ENCODE measurements at places on chromosomes 11 and 22.

DNA sequence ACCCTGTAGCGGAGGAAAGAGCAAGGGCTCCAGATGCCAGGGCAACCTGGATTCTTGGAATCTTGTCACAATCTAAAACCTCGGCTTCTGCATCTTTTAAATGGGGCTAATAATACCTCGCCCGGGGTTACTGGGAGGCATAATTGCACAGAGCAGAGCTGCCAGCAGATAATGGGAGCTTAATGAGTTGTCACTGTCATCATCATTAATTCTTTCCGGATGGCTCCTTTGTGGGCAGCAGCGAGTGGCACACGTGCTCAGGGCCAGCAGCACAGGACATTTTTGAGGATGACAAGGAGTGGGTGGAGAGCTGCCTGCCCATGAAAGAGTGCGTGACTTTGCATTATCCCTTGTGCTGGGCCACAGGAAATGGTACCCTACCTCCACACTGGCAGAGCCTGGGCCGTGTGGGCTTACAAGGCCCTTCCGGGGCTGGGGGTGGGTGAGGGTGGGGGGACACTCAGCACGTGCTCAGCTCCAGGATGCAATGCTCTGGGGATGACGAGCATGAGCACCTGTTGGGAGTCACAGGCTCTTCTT is 5.7 kb downstream of the PDGFB start:
- no peak for DNase-seq

- DNase-seq = no peak
Observed at GRCh38 chr11:123924027-123924426, 15.4 kb upstream of the OR4D5 start.

GRCh38 chr22:36329254-36330078 is 58.3 kb downstream of the MYH9 start:
- peak; percentile 71 for DNase-seq

GRCh38 chr22:36387709-36387958 is 133 bp downstream of the MYH9 start:
- no peak for DNase-seq

GRCh38 chr11:123040111-123040432 is 21.9 kb downstream of the HSPA8 start:
- DNase-seq = no peak

- no peak for DNase-seq
Observed at GRCh38 chr11:78127403-78127802, 12.0 kb downstream of the ALG8 start.

GRCh38 chr11:95417832-95418231 is 186.8 kb upstream of the SESN3 start:
- DNase-seq = no peak

DNA sequence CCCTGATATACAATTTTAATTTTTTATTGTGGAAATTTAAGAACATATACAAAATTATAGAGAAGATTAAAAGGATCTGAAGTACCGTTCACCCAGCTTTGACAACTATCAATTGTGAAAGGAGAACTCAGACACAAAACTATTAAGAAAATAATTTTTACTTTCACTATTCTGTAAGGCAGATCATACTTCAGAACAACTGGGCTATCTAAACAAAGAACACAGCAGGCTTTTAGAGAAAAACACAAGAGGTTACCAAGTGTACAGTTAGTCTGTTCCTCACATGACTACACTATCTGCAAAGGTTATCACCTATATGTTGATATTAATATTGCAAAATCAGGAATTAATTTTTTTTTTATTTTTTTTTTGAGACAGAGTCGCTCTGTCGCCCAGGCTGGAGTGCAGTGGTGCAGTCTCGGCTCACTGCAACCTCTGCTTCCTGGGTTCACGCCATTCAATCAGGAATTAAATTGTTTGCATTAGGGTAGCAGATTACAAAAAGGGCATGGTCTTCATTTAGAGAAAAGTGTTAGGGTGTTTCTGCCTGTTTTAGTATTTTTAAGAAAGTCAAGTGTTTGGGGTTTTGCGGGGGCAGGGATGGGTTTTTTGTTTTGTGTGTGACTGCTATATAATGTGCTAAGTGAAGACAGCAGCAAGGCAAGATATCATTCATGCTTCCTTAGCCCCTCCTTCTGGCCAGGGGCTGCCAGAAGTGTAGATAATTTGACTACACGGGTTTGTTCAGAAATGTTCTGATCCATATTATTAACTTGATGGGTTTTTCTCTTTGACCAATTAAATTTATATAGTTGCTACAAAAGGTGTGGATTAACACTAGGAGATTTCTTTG is 27.6 kb upstream of the SIK2 start:
- no peak for DNase-seq

DNA sequence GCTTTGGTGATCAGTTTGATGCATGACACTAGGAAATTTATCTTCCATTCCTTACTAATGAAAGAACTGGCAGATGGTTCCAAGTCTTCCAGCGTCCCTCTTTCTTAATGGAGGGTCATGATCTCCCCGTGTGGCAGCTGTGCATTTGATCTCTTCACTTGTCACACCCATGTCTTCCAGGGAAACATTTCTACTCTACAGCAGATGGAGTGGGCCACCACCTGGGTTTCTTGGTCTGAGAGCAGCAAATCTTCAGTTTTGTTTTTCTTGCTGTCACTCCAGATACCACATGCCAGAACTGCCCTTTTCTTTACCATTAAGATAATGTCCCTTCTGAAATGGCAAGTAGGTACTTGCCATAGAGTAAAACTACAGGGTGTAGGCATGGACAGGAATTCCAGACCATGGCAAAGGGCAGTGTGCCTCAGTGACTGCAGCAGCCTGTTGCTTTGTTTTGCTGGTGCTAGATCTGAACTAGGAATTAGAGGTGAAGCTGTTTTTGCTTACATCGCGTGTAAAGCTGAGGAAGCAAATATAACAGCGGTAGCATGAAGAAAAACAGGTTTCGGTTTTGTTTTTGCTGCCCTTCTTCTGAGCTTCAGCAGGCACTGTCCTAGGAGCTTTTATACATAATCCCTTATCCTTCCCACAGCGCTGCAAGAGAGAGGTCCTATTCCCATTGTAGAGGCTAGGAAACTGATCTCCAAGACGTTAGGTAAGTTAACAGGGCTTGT is 20.7 kb upstream of the C11orf96 start:
- DNase-seq = no peak

DNA sequence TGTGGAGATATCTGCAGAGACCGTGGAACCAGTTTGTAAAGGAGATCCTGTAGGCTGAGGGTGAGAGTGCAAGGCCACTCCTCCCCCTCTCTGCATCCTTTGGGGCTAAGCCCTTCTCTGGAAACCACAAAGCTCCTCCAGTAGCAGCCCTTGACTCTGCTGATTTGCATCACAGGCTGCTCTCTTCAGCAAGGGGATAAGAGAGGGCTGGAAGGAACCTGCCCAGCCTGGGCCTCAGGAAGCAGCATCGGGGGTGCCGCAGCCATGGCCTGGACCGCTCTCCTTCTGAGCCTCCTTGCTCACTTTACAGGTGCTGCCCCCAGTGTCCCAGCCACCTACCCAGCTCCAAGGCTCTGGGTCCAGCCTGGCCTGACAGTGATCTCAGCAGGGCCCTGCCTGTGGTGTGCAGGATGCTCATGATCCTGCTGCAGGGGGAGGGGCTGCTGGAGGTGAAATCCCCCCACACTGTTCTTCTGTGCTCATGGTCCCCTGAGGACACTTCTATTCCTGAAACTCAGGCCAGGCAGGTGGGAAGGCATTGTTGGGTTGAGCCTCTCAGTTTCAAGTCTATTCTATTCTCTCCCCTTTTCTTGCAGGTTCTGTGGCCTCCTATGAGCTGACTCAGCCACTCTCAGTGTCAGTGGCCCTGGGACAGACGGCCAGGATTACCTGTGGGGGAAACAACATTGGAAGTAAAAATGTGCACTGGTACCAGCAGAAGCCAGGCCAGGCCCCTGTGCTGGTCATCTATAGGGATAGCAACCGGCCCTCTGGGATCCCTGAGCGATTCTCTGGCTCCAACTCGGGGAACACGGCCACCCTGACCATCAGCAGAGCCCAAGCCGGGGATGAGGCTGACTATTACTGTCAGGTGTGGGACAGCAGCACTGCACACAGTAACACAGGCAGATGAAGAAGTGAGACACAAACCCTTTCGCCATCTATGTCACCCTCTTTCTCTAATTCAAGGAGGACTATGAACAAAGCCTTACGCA is 68.5 kb upstream of the IGLL5 start:
- peak; percentile 30 for DNase-seq

GRCh38 chr11:2652333-2653197 is 47.2 kb downstream of the KCNQ1OT1 start:
- DNase-seq = no peak

DNA sequence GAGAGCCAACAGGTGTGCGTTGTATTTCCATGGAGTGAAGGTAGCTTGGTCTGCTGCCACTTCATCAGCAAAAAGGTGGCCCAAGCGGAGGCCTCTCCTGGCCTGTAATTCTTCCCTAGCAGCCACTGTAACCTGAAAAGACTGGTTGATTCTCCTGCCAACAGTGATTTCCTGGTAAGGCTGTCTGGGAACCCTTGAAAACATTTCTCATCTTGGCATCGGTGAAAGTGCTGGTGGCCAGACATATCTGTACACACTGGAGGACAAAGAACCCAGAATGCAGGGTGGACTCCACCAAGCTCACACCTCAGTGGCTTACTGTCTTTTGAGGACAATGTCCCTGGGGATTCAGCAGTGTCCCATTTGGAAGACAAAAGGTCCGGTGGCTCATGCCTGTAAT is 128.0 kb downstream of the TRIM29 start:
- no peak for DNase-seq

Measured in CD4-positive, alpha-beta T cell treated with Interleukin-15 for 1 hour (primary cell).